Activated naive CD8-positive, alpha-beta T cell treated with anti-CD3 and anti-CD28 coated beads, Interleukin-2, amount 10 ng/mL, durations not matched to agents 7 days and 5 days (primary cell): ENCODE measurements at places on chromosomes 12 and 14. TPM values are rescaled to one million over a fixed set of nuclear protein-coding genes. Genes with fewer than 3 reads are reported as not detected.

The MSI1 gene
- not detected for total RNA-seq

DNA sequence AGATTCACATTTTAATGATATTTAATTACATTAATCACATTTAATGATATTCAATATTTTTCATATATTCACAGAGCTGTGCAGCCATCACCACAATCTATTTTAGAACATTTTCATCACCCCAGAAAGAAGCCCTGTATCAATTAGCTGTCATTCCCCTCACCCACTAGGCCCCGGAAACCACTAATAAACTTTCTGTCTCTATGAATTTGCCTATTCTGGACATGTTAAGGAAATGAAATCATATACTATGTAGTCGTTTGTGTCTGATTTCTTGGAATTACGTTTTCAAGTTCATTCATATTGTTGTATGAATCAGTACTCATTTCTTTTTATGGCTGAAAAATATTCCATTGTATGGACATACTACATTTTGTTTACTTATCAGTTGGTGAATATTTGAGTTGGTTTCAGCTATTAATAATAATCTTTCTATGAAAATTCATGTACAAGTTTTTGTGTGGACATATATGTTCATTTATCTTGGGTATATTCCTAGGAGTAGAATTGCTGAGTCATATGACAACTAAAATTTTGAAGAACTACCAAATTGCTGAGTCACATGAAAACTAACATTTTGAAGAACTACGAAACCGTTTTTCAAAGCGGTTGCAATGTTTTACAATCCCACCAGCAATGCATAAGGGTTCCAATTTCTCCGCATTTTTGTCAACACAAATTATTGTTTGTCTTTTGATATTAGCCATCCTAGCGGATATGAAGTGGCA lies 11.7 kb upstream of the OTOGL start:
- no peak for DNase-seq

DNA sequence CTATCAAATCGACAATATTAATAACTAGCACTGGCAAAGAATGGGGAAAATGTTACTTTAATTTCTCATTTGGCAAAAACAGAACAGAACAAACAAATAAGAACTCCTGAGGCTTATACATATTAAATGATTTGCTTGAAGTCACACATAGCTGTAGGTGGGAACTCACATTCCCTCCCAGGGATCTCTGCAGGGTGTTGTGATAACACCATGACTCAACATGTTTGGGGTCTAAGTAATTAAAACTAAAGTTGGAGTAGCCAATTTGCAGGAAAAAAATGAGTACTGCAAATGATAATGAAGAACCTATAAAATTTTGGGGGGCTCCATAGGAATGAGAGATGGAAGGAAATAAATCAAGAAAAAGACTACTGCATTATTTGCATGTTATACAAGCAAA lies 27.5 kb downstream of the UNC79 start:
- DNase-seq: no peak

GRCh38 chr14:100525615-100526014 lies 61.6 kb downstream of the BEGAIN start:
- DNase-seq: no peak

The OR10AD1 gene
- not detected for total RNA-seq

- DNase-seq: no peak
Measured at GRCh38 chr12:54033980-54034784, 1.3 kb downstream of the HOXC5 start.

DNA sequence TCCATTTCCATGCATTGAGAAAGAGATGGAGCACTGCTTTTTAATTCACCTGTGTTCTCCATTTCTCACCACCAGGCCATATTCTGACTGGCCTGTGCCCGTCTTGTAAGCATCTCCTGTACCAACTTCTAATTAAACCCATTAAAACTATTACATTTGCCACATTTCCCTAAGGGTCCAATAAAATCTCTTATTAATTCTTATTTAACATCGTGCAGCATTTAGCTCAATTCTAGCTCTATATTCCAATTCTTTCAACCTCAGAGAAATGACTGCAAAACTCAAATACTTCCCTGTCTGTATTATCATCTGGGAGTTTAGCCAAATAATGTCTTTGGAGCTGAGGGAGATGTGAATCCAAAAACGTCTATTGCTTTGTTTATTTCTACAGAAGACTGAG lies 495.4 kb upstream of the TMEM132C start:
- DNase-seq: no peak

GRCh38 chr12:69840727-69841126 lies 15.7 kb downstream of the MYRFL start:
- no peak for DNase-seq

DNA sequence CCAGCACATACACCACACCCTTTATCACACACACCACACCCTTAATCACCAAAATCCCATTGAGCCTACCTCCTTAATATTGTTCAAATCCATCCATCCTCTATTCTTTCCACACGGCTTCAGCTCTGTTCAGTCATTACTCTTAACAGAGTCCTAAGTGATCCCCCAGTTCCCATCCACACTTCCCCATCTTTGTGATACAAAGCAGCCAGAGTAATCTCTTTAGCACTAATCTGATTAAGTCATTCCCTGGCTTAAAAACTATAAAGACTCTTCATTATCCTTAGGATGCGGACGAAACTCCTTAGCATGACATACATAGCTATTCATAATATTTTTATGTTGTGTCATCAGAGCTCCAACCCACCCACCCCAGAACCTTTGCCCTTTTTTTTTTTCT lies 14.7 kb upstream of the MFAP5 start:
- no peak for DNase-seq

- DNase-seq: no peak
Measured at GRCh38 chr12:67091204-67091603, 178.0 kb upstream of the CAND1 start.

DNA sequence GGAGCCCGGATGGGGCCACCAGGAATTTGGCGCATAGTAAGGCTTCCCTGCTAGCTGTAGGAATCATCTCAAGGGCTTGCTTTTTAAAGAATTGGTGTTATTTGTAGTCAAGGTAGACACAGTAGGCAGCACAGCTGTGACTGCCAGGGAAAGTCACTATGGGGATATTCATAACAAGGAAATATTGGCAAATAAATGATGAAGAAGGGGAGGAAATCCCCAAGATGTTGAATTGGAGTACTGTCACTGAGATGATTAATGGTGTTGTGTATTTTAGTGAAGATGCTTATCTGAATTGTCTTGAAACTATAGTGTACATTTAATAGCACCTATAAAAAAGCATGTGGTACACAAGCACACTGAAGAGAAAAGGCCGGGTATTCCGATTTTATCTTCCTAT lies 118.9 kb downstream of the NPAS3 start:
- no peak for DNase-seq
